Activated naive CD4-positive, alpha-beta T cell treated with anti-CD3 and anti-CD28 coated beads for 36 hours (primary cell): ENCODE measurements at places on chromosomes 11 and 22. TPM values are rescaled to one million over a fixed set of nuclear protein-coding genes. Genes with fewer than 3 reads are reported as not detected.

DNA sequence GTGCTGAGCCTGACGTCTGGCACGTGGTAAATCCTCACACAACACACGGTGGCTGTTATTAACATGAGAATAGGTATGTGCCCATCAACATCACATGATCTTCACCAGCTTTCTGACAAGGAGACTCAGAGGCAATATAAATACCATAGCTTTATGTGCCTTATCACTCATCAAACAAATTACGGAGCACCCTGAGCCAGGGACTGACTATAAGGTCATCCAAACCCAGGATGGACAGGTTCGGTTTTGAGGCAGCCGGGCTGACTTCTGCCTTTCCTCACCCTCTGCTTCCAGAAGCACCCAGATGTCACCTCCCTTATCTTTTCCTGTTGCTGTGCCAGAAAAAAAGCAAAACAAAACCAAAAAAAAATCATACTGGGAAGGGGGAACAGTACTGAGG is 5.7 kb upstream of the PLAAT3 start:
- DNase-seq: no peak

- DNase-seq: peak; percentile 54
Observed at GRCh38 chr22:40183029-40183581, 5.4 kb downstream of the TNRC6B start.

MS4A3 gene
- not detected for total RNA-seq

OR52B6 gene
- total RNA-seq: not detected

SLC29A2 gene
- 7.4 TPM for total RNA-seq

BACE1 gene
- 0.62 TPM for total RNA-seq

OR5B21 gene
- not detected for total RNA-seq

CNIH2 gene
- total RNA-seq: 1.6 TPM

DNA sequence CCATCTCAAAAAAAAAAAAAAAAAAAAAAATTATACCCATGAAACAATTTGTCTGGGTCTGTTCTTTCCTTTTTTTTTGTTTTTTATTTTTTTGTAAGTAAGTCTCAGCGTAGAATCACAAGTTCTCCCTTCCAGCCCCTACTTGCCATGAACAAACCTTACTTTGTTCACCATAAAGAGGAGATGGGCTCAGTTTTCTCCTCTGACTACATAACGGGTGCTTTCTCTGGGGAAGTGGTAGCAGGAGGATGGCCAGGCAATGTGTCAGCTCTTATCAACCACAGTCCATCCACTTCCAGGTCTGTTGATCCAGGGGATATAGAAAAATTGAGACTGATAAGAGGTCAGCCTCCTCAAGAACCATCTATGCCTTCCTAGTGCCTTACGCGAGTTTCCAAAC is 11.0 kb downstream of the ASCC2 start:
- no peak for DNase-seq

- no peak for DNase-seq
Observed at GRCh38 chr11:78350091-78350645, 67.5 kb downstream of the GAB2 start.

DNA sequence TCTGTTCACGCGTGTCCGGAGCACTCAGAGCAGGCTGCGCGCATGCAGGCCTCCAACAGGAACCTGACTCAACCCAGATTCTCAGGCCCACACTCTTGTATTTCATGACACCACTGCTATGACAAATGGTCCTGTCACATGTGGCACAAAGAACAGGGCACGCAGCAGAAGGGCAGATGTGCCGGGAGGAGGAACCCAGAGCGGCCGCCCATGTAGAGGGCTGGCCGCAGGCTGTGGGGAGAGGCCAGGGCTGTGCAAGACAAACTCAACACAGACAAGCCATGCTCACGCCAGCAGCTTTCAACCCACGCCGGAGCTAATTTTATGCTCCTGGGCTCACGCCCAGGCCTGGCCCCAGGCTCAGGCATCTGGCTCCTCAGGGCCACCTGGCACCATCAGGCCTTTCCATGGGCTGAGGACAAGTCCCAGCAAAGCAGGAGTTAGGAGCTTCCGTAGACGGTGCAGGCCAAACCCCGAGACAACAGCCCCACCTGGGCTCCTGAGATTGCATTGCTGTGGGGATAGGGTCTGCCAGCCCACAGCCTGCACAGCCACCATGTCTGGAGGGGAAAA is 40.0 kb downstream of the DUSP8 start:
- DNase-seq: no peak

UPB1 gene
- total RNA-seq: 0.10 TPM

DNAJB13 gene
- not detected for total RNA-seq
